Stimulated activated CD8-positive, alpha-beta memory T cell treated with anti-CD3 and anti-CD28 coated beads, Interleukin-7, amount 100 ng/mL, for 24 hours (primary cell): ENCODE measurements at places on chromosomes 13 and 19.

DNA sequence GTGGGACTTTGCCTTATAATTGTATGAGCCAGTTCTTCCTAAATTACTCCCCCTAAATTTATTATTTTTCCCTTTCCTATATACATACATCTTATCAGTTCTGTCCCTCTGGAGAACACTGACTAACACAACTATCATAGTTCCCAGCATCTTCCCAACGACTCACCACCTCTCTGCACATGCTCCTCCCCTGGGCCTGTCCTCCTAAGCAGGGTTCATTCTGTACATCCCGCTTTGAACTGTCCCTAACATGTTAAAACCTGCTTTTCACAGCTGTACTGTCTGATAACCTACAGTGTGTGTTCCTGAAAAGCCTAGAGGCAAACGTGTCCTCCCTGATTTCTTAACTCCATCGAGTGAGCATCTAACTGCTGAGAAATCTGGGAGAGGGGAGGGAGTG is 141.7 kb downstream of the EFNB2 start:
- no peak for DNase-seq

DNA sequence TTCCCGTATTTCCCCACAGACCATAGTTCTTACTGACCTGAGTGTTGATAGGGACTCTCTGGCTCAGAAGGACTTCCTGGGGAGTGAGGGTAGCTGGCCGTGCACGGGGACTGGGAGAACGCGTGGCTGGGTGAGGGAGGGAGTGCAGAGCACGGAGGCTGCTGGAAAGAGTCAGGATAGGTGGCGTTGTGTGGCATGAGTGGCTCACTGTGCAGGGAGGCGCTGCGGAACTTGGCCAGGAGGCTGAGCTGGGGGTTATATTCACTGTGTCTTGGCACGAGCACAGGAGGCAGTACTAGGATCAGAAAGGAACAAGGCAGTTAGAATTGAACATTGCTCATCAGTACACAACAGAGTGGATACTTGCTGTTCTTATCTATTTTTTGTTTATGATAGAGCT is 47.4 kb downstream of the SMAD9 start:
- DNase-seq, result no peak

GRCh38 chr13:98986226-98986846 is 8.5 kb upstream of the DOCK9 start:
- no peak for DNase-seq

GRCh38 chr19:14580623-14581237 is 2.2 kb upstream of the CLEC17A start:
- no peak for DNase-seq

DNA sequence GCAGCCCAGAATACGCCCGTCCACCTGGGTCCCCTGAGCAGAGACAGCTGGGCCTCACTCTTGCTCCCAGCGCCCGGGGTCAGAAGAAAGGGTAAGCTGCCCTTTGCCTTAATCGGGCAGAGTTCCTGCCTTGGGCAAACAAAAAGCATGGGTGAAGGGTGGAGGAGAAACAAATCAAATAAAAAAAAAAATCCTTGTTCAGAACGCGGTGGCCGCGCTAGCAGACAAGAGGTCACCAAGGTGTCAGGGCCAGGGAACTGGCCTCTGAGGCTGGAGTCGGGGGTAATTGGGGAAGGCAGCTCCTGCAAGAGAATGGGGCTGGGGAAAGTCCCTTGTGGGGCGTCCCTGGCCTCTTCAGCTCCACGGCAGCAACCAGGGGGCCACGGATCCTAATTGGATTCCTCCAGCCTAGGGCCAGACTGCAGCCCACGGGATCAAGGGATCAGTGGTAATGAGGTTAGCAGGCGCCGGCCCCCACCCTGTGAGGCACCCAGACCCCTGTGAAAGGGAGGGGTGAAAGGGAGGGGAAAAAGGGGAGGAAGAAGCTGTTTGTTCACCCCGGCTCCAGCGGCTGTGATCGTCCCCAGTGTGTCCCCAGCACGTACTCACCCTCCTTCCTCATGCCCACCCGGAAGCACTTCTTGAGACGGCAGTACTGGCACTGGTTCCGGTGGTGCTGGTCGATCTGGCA is 5.5 kb downstream of the NR2F6 start:
- no peak for DNase-seq

DNA sequence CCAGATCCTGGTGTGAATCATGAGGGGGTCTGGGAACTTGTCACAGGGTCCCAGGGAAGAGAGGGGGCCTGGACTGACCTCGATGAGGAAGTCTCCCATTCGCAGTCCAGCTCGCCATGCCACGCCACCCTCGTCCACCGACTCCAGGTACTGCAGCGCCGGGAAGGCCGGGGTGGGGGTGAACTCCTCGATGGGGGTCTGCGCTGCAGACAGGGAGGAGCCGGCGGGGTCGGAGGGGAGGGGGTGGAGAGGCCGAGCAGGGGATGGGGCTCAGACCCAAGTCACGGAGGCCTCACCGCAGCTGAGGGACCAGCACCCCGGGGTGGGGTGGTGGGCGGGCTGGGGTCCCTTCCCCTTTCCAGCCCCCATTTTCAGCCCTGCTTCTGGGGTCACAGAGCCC is 30.8 kb downstream of the SHANK1 start:
- DNase-seq, result no peak

DNA sequence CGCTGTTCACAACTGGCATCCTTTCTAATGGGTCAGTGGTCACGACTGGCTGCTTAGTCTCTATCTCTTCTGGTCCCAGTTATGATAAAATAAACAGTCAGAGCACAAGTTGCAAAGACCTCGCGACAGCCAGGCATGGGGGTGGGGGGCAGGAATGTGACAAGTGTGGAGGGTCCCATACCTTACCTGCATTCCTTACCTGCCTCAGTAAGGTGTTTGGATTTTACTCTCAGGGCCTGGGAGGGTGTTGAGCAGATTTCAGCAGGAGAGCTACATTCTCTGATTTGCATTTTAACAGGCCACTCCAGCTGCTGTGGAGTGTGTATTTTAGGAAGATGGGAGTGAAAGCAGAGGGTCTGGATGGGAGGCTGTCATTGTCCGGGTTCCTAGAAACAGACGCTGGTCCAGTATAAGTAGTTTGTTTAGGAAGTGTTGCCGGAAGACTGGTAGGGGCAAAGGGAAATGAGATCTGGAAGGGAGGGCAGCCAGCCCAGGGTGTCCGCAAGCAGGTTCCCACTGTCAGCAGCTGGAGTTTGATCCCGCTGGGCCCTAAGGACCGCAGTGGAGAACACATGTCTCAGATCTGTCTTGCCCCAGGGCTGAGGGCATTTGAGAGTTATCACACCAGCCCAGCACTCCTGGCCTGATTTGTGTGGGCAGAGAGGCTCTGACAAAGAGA is 920.0 kb downstream of the UQCRFS1 start:
- DNase-seq, result no peak

GRCh38 chr19:43416951-43417623 is 2.4 kb downstream of the TEX101 start:
- no peak for DNase-seq

DNA sequence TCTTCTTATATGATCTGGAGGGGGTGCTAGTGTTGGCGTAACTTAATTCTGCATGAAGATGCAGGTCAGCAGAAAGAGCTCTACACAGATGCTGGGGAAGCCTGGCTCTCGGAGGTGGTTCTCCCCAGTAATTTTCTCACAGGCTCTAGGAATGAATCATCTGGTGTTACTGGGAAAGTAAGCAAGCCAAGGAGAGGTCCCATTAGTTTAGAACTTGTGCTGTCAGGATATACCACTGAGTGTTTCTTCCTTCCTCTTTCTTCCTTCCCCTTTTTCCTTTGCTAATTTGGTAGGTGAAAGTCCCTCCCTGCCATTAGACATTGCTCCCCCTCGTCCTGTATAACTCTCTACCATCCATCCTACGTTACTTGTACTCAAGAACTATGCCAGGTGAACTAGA is 68.3 kb downstream of the ATP8A2 start:
- no peak for DNase-seq
